Activated naive CD4-positive, alpha-beta T cell treated with Interleukin-2 at 50 U/mL for 16 hours (primary cell): ENCODE measurements at places on chromosomes 2 and 18.

DNA sequence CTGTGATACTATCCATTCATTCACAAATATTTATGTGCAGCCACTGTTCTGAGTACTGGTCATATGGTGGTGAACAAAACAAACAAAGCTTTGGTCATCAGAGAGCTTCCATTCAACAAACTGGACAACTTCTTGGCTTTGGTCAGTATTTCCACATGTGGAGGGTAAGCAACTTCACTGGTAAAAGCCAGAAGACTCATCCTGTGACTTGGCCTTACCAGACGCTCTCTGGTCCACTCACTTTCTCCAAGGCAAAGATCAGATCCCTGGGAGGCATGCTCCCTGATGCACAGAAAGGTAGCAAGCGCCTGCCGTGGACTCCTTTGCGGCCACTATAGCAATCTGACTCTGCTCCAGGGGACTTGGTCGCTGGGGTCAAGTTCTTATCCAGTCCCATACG is 179.5 kb downstream of the EN1 start:
- DNase-seq = no peak

DNA sequence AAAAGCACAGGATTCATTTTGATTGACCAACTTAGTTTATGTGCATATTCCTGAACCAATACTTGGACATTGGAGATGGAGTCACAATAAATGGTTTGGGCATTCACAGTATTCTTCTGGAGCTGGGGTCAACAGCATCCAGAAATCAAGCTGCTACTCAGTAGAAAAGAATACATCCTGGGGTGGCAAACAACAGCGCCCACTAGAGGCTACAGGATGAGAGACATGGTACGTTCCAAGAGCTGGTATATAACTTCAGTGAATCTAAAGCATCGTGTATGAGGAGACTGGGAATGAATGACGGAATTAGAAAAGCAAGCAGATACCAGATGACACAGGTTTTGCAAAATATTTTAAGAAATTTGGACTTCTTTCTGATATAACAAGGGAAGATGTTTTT is 142.9 kb upstream of the FIGN start:
- no peak for DNase-seq

DNA sequence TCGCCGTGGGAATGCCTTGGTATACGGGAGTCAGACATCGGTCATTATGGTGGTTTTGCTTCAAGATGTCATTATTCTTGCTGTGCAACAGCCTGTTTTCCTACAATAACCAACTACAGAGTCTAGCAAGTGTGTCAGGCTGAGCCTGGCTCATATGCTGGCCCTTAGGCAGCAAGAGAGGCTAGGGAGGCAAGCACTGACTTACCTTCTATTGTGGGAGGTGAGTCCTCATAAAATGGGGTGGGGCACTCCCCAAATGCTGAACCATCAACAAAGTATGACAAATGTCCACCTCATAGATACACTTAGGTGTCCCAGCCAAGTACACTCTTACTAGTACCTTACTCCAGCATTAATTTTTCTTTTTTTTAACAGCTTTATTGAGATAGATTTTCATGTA is 77.0 kb upstream of the ATL2 start:
- no peak for DNase-seq

DNA sequence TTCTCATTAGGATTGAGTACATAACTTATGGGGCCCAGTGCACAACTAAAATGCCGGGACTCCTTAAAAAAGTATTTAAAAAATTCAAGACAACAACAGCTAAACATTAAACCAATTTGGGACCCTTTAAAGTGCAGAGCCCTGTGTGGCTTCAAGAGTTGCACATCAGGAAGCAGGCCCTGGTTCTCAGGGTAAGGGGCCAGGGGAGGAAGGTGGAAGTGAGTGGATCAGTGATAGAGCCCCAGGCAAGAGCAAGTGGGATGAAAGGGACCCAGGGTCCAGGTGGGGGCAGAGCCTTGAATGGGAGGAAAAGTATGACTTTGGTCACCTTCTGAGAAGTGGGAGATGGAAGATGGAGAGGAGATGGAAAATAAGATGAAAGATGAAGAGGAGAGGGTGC is 2.3 kb upstream of the FHOD3 start:
- no peak for DNase-seq

DNA sequence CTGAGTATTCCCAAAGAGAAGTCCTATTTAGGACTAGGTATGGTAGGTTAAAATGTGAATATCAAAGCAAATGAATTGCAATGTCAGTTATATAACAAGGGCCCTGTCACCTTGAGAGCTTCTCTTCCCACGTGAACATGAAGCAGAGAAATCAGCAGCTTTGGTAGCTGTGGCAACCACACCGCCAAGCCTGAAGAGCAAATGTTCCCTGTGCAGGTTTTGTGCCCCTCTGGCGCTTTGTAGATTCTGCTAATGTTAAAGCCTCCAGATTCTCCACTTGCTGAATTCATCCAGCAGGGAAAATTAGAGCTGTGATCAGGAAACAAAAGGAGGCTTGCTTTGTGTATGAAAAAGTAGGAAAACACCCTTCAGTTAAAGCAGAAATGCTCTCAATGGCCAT is 322.6 kb downstream of the RBM43 start:
- DNase-seq = no peak

GRCh38 chr2:166628478-166629136 is 134.6 kb upstream of the SCN7A start:
- DNase-seq = no peak

- no peak for DNase-seq
Observed at GRCh38 chr2:126784045-126784444, 114.6 kb upstream of the TEX51 start.

DNA sequence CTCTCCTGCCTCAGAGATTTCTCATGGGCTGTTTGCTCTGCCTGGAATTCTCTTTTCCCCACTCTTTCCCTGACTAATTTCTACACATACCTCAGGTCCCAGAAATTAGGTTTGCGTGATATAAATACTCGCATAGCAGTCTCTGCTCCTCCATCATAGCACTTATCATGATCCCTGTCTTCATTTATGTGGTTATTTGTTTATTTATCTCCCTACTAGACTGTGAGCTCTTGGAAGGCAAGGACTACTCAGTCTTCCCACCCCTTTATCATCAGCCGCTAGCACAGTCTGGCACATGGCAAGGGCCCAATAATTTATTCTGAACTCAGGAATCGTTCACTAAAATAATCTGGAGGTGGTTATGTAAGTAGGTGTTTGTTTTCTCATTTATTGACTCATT is 79.3 kb downstream of the ADCYAP1 start:
- no peak for DNase-seq

DNA sequence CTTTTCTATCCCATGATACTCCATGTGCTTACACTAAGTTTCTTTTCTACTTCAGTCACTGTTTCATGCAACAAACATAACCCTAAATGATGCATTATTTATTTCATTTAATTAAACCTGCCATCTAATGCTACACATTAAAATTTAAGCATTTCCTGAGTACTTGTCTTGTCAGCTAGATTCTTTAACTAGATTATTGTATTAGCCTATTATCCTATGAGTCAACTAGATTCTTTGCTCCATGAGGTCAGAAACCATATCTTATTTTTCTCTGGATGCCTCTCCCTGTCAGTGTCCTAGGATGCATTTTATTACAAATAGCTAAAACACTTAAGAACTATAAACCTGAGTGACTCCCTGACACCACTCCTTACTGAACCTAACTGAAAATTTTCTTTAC is 652.4 kb downstream of the SLC4A3 start:
- DNase-seq = no peak

DNA sequence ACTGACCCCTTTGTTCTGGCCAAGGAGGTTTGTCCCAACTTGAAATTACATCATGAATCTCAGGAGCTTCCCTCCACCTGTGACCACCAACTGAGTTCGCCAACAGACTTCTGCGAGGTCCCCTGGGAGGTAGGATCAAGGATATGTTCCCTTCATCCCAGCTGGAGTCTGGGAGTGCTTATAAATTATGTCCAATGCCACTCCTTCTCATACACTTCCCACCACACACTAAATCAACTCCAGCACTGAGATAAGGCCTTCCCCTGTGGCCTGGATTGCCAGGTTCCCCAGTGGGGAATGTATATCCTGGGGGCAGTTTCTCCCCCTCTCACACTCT is 99.2 kb downstream of the RND3 start:
- no peak for DNase-seq

- no peak for DNase-seq
Observed at GRCh38 chr2:135586148-135586547, 54.9 kb downstream of the R3HDM1 start.

GRCh38 chr2:24917731-24918325 is 2.2 kb downstream of the ADCY3 start:
- no peak for DNase-seq

DNA sequence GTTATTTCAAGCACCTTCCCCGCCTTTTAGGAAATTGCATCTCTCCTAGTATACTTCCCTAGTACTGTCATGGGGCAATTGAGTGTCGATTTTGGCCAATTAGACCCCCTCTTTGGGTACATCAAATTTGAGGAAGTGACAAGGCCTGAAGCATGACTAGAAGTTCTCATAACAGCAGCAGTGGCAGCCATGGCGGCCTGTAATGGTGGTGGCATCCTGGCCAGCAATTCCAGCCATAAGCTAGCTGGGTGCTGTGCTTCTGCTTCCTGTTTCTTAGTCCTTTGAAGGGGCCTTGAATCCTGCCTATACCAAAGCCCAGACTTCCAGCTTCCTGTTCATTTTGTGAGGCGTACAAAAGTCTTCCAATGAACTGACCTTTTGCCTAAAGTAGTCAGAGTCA is 523.1 kb downstream of the PLCL1 start:
- DNase-seq = no peak

DNA sequence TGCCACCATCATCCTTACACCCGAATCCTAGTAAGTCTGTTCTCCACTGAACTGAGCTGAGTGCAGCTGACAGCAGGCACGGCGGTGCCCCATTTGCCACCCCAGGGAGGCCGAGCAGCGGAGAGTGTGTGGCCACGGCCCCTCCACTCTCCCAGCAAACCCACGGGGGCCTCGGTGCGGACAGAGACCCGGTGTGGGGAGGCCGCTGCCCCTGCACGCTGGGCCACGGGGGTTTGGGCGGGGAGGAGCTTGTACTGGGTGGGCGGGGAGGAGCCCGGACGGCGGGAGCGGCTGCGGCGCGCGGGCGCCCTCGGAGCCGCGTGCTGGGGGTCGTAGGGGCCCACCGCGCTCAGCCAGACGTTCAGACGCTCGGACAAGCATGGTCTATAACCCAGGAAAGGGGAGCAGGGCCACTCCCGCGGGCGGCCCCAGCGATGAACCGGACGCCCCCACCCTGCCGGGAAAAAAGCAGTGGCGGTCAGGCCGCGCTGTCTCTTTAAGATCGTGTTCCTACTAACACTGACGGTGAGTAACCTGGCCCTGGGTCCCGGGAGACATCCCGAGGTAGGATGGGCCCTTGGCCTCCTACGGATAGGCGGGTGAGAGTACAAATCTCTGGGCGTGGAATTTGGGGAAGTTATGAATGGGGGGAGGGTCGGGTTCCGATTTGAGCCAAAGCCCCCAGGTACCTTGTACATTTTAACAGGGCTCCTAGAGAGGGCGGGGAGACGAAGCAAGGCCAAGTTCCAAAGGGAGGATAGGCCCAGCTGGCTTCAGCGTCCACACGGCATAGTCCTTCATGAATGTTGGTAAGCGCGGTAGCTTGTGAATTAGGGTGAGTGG is at the start of gene ITPRIPL1:
ITPRIPL1 (plus strand) TSS at position 277 of the 843 bp plus-strand sequence; CDS start at position 800, 523 bp downstream.
- peak; percentile 43 for DNase-seq
